ENCODE measurements at places on chromosomes 3 and 15.
A peak's percentile ranks its signal among the peaks of the same experiment; 100 is the strongest.

DNA sequence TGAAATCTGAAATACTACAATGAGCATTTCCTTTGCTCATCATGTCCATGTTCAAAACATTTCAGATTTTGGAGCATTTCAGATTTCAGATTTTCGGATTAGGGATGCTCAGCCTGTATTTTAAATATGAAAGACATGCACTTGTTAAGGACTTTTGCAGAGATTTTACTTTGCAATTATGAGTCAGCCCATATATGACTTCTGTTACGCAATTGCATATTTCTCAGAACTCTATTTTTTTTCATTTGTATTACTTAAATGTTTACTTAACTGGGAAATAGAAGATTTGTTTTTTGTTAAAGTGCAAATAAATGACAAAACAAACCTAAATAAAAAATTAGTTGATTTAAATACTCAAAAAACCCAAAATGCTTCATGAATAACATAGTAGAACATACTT is 376.2 kb downstream of the ZBTB20 start:
- peak; percentile 42 for DNase-seq

DNA sequence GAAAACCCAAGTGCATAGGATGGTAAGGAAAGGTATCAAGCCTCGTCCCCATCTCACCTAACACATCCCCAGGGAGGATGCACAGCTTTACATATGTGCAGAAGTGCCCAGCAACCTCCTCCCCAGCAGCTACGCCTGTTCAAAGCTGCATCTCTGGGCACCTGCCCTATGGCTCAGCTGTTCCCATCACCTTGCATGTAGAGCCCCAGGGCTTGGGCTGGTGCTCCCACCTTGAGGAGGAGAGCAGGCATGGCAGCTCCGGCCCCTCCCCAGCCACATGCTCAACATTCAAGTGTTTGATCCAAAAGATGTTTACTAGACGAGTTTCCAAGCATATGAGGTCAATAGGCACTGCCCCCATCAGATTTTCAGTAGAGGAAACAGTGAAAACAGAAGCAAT is 173.5 kb downstream of the ATP10A start:
- DNase-seq, result no peak

- peak; percentile 7 for DNase-seq
These were observed 30.9 kb upstream of the SPSB4 start for GRCh38 chr3:141020143-141020830.

DNA sequence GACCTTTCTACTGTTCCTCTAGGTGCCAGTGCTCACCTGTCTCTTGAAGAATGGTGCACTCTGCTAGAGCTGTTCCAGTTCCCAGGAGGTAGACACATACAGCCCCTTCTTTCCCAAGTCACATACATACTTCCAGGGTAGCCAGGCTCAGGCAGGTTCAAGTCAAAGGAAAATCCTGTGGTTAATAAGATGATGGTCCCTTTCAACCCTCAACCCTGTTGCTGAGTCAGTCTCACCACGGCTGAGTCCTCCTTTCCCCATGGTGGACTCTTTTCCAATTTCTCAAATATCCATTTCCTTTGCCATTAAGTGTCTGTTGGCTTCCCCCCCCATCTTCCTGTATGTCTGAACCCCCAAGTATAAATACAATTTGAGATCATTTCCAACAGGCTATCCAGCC is 56.1 kb upstream of the ACAN start:
- peak; percentile 46 for DNase-seq

DNA sequence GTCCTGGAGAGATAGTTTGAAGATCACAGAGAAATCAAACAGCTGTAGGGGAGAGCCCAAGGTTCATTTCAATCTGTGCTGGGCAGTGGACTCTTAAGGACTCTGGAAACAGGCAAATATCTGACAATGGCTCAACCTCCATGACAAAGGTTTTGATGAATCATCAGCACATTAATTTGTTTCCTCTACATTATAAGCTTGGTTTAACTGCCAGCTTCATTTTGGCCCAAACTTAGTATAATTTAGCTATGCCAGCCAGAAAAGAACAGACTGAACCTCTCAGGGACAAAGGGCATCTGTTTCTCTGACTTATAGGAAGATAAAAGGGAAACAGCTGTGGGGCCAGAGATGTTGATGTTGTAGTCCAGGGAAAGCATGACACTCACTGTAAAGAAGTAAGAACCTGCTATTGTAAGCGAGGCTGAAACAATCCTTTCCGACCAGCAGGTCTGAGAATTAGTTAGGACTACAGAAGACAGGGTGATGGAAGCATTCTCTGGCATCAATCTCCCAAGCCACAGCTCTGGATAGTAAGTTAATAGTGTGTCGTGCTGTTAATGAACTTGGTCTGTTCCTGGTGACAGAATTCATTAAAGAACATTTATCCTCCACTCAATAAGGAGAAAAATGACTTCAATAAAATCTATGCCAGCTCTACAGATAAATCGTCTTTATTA is 110.1 kb downstream of the KCNMB2 start:
- DNase-seq, result no peak

GRCh38 chr15:100790786-100791265 is 88.8 kb upstream of the ALDH1A3 start:
- DNase-seq, result no peak

DNA sequence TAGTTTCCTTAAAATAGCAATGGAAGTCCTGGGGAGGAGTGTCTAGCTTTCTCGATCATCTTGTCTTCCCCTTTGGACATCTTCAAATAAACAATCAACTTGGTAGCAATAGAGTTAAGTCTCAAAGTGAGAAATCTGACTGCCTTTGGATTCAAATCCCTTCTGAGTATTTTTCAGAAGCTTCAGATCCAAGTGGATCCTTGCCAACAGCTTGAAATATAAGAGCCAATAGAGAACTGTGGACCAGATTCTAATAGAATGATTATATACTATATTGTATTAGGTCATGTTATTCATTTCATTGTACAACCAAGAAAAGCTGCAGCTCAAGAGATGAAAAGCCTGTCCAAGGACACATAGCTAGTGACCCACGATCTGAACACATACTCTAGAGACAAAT is 60.2 kb downstream of the SYNPR start:
- no peak for DNase-seq

GRCh38 chr3:182690172-182690571 is 103.1 kb upstream of the ATP11B start:
- DNase-seq, result no peak

DNA sequence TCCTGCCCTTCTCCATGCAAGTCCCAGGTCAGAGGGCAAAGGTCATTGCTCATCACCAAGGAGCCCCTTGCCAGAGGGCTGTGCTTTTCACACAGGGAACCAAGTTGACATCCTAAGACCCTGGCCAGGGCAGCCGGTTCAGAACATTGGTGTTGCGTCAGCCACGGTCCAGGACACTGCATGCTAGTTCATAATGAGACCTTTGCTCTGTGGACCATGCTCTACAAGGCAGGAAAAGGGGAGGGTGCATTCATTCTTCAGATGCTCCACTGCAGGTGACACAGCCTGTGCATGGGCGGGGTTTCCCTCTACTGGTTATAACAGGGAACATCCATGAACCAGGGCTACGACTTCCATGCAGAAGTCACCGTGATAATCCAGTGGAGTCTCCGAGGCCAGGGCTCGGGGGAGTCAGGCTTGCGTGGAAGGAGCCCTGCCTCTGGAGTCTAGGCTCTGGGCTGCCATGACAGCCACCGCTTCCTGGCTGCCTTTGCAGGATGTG is 81.6 kb downstream of the OCA2 start:
- peak; percentile 5 for DNase-seq

- no peak for DNase-seq
These were observed 95.5 kb downstream of the FILIP1L start for GRCh38 chr3:100018806-100019205.
